Stimulated activated CD4-positive, alpha-beta T cell treated with anti-CD3 and anti-CD28 coated beads, Interleukin-15, amount 100 ng/mL, for 24 hours (primary cell): ENCODE measurements at places on chromosomes 4 and X.

DNA sequence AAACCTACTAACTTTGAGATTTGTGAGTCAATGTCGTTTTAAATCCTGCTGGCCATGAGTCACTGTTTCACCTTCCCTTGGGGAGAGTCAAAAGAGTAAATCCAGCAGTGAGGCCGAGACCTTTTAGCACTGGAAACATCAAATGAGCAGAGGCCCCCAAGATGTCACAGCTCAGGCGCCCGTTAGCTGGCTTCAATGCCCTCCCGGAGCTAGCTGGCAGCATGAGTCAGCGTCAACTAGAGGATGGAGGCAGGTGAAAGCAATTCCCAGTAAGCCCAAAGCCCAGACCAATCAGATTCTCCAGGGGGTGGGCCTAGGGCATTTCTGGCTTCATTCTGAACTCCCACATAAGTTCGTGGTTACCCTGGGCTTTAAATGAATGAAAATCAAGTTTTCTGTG lies 170.9 kb downstream of the CLCN4 start:
- DNase-seq: no peak

- no peak for DNase-seq
These were observed 8.8 kb upstream of the XK start for GRCh38 chrX:37676811-37677210.

- DNase-seq: no peak
These were observed 1.3 kb upstream of the ZNF141 start for GRCh38 chr4:336099-336892.

DNA sequence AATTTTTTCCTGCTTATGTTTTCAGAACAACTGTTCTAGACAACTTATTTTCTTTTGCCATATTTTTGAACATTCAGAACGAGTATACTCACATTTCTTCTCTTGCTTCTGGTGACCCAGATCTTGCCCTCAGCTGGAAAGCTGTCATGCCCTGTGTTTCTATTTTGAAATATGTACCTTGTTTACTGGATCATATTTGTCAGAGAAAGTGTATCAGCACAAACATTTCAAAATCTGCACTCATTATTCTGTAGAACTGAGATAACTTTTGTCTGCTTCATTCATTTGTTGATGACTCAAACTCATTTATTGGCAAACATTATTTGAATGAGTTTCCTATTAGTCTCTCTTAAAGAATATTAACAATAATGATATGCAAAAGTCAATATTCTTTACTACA lies 46.2 kb upstream of the FAM9A start:
- no peak for DNase-seq

DNA sequence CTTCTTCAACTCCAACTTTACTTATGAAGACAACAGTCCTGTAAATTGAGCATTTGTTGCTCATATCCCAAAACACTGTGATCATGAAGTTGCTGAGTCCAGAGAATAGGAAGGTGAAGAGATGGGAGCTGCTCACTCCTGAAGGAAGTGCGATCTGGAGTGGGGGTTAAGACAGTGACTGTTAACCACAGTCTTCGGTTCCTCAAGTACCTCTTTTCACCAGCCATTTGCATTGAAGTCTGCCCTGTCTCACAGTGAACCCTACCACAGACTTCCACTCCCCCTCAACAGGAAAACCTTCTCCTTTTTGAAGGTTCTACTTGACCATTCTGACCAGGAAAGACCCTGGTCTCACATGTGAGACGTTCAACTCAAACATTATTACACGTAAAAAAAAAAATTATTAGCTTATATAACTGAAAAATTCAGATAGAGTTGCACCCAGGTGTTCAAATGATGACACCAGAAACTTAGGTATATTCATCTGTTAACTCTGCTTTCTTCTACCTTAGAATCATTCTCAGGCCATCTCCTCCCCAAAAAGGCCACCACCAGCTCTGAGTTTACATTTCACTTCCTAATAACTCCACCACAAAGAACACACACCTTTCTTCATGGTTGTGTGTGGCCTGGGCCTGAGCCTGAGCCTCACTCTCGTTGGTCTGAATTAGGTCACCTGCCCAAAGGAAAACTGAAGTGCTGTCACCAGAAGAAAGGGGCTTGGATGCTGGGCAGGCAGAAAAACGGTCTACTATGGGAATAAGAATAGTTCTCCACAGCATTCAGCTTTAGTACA lies 199.2 kb downstream of the DCTD start:
- DNase-seq: no peak

GRCh38 chrX:40105835-40106675 lies 8.3 kb upstream of the BCOR start:
- DNase-seq: peak; percentile 78

- DNase-seq: peak; percentile 77
These were observed 31.5 kb upstream of the IL21 start for GRCh38 chr4:122652379-122652778.

- DNase-seq: no peak
These were observed 106.3 kb upstream of the TNIP3 start for GRCh38 chr4:121270389-121270788.

GRCh38 chrX:24928114-24928513 lies 87.7 kb downstream of the ARX start:
- DNase-seq: no peak

GRCh38 chr4:163932504-163932903 lies 438.0 kb downstream of the TMA16 start:
- DNase-seq: no peak

GRCh38 chrX:38879631-38880220 lies 78.5 kb downstream of the MID1IP1 start:
- no peak for DNase-seq

GRCh38 chrX:136380010-136380769 lies 79.4 kb downstream of the ADGRG4 start:
- DNase-seq: no peak

- peak; percentile 53 for DNase-seq
These were observed 84.0 kb downstream of the WWC2 start for GRCh38 chr4:183182873-183183725.
